ENCODE measurements at places on chromosomes 5 and 9.

GRCh38 chr5:119302449-119302848, 53.4 kb upstream of the TNFAIP8 start:
- DNase-seq, result no peak

DNA sequence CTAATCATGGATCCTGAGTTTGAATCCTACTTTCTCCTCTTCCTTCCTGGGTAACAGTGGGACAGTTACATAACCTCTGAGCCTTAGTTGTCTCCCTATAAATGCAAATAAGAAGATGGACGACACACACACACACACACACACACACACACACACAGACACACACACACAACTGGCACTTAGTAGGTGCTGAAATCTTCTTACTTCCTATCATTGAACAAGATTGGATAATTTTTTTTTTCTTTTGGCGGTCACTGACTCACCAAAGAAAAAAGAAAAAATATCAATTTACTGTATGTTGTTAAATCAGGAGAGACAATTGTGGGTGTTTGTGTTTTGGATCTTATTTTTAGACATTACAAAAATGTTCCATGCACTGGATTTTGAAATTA, 28.4 kb upstream of the TNFSF8 start:
- no peak for DNase-seq

GRCh38 chr9:121483049-121483448, 16.6 kb downstream of the GGTA1 start:
- DNase-seq, result no peak

GRCh38 chr5:14560091-14560595, 21.4 kb upstream of the OTULINL start:
- no peak for DNase-seq

- no peak for DNase-seq
Measured at GRCh38 chr9:128836509-128837145, 7.0 kb upstream of the SPOUT1 start.

DNA sequence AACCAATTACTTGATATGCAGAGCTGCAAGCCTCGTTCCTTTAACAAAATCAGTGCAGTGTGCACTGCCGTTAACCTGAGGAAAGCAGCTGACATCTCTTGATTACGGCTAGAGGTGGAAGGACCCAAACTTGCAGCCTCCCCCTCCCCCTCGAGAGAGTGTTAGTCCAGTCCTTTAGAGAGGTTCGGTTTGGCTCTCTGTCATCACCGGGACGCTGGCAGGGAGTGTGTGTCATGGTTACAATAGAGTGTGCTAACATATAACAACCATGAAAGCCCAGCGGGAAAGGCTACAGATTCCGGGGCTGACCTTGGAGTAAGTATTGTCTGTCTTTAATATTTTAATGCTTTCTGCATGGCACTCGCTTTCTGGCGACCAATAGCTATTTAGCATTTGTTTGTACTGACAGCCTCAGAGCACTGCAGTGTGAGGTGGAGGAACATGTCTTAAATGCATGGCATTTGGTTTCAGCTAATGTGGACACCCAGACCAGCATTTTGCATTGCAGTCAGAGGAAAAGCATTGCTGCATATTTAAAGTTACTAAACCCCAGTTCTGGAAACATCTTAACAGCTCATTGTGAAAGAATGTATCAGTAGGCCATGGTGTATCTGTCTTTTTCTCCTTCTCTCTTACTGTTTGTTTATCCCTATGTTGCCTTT, 237.5 kb downstream of the CD180 start:
- no peak for DNase-seq

GRCh38 chr5:24177821-24178220, 467.0 kb downstream of the CDH10 start:
- DNase-seq, result no peak

DNA sequence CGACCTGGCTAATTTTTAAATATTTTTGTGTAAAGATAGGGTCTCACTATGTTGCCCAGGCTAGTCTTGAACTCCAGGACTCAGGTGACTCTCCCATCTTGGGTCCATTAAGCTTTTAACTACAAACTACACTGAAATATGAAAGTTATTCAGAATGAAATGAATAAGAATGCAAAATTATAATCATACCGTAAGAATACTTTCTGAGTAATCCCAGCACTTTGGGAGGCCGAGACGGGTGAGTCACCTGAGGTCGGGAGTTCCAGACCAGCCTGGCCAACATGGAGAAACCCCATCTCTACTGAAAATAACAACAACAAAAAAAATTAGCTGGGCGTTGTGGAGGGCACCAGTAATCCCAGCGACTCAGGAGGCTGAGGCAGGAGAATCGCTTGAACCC, 1.1 kb upstream of the ORM1 start:
- DNase-seq, result no peak

- DNase-seq, result peak; percentile 64
Measured at GRCh38 chr5:151742870-151743294, 15.5 kb downstream of the ATOX1 start.

DNA sequence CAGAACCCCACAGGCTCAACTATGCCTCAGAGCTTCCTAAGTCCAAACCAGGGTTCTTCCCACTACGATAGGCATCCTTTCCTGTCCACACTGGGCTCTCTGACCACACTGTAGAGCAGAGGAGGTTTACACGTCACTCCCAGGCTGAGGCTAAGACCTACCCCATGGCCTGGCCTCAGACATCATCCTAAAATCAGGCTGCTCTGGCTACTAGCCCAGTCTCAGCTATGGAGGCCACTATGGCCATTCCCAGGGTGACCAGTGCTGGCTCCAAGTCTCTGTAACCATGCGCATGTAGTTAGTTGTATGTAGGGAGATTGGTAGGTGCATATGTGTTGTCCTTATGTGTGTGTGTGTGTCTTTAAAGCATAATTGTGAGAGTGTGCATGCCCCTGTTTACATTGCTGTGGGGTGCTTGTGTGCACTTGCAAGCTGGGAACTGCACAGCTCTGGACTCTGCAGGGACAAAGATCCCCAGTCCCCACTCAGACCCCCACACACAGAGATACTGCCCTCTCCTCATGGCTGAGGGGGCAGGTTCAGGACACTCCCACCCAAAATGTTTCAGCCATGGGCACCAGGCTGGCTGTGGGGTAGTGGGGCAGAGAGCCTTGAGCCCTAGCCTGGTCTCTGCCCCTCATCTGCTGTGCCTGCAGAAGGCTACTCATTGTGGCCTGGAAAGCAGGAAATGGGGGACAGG, 12.3 kb downstream of the PDLIM4 start:
- DNase-seq, result no peak

DNA sequence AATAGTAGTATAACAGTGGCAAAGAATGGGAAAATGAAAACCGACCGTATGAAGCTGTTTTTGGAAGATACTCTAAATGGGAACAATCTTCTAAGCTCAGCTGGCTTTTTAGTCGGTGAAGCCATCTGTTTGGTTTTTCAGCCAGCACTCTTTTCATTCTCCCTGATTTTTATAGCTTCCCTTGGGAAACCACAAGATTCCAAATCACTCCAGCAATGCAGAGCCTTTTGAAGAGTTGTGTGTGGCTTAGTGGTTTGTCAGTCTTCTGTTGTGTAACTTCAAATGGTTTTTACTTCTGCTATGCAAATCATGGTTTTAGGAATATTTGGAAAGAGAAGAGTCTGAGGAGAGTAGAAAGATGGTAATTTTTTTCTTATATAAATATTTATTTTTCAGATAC, 180.7 kb downstream of the KDM4C start:
- no peak for DNase-seq

- DNase-seq, result no peak
Measured at GRCh38 chr9:73863924-73864323, 633.2 kb upstream of the RORB start.

DNA sequence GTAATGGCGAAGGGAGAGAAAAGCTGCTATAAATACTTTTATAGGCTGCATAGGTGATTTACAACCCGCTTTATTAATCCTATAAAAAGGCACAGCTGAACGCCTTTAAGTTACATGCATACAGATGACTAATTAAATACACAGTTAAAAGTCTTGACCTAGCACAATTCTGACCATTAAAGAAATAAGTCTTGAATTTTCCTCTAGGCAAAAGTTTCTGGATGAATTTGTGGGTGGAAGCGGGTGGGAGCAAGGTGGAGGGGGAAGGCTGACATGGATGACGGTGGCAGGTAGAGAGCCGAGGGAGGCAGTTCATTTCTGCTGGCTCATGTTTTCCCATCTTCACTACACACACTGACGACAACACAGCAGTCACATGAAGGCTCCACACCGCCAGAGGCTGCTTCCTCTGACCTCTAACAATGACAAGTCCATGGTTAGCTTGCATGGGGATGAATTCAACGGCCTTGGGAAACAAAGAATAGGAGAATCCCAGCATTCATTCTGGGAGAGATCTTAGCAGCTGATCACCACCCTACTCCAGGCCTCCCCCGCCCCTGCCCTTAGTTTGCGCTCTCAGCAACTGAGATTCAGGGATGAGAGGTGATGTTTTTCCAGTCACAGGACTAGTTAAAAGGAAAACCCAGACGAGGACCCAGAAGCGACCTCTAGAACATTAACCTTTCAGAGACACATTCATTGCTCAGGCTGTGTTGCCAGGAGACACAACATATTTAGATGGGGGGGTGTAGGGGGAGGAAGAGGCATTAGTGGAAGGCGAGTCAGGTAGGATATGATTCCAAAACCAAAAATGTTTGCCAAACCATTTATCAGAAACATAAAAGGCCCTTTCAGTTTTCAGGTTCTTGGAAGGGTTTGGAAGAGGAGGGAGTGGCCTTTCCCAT, 329.3 kb downstream of the PIK3R1 start:
- DNase-seq, result no peak

GRCh38 chr5:33892620-33893137, 889 bp upstream of the ADAMTS12 start:
- DNase-seq, result no peak

GRCh38 chr9:127915801-127916719, 781 bp downstream of the ST6GALNAC4 start:
- no peak for DNase-seq

- DNase-seq, result no peak
Measured at GRCh38 chr9:72193478-72193881, 44.2 kb downstream of the GDA start.

DNA sequence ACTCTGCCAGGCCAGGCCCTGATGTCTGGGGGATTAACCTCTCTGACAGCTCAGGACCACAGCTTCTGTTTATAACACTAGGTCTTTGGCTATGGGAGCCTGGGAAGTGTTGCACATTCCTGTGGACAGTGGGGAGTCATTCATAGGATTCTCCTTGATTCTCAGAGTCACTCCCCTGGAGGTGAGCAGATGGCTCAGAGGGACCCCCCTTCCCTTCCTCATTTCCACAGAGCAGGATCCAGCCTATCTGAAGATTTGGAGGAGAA, 60.2 kb downstream of the NRG2 start:
- no peak for DNase-seq

DNA sequence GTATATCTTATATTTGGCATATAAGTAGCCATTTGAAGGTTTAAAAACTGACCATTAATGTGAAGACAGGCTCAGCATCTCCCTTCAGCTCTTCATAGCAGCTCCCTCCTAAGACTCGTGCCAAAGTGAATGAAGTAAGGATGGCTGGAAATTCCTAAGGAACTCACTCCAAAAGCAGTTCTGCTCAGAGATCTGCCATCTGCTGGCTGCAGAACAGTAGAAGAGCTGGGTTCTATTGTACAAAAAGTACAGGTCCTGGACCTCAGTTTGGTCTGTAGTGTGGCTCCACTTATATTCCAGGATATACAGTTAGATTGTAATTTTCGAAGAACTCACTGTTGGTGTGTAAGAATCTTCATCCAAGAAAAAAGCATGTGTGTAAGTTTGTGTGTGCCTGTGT, 104.9 kb upstream of the RUSC2 start:
- DNase-seq, result no peak

DNA sequence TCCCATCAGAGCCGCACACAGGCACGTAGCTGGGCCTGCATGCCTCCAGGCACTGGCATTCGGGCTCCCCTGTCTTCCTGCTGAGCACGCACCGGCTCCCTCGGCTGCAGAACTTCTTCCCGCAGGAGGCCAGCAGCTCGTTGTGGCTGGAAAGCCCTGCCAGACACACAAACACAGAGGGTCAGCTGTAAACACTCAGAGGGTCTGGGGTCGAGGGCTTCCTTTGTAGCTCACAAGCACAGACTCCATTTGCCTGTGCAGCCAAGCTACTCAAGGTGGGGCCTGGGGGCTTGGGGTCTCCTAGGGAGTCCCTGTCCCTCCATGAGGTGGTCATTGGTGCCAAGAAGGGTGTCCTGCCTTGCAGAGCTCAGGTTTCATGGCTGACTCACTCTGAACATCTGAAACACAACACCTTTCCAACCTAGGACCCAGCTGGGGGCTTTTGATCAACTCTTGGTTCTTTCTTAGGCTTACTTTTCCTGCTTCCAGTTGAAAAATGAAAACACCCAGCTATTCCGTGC, 211.4 kb downstream of the FSTL4 start:
- no peak for DNase-seq

GRCh38 chr5:17272111-17272510, 54.7 kb downstream of the BASP1 start:
- no peak for DNase-seq

DNA sequence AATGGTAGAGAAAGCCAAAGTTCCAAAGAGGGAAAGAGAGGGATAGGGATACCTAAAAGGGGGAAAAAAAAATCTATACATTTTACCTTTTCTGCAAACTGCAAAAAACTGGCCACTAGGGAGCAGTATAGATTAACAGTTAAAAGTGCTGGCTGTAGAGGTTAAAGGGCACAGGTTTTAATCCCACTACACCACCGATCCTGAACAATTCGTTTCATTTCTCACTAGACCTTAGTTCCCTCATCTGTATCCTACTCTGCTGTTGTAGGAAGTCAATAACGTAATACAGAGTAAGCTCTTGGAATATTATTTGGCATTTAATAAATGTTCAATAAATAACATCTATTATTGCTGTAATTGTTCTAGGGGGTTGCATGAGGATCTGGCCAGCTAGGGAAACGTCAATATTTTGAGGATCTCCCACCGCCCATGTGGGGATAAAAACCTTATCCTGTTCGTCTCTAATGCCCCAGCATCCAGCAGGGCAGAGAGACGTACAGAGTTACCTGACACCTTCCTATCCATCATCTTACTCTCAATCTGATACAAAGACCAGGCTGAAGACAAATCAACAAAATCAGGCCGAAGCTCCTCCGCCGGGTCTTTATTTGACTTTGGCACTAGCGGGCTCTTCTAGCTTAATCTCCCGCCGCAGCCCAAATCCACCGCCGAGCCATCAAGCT, 757 bp downstream of the CDC26 start:
- peak; percentile 73 for DNase-seq

- DNase-seq, result peak; percentile 74
Measured at GRCh38 chr9:34589636-34590380, at the start of gene CNTFR. TSS of gene CNTFR (minus strand) at chr9:34589724. CDS start at chr9:34568981, 20,743 bp downstream.

GRCh38 chr5:80037366-80037765, 2.2 kb downstream of the THBS4 start:
- DNase-seq, result no peak

GRCh38 chr5:159257007-159257406, 6.1 kb upstream of the UBLCP1 start:
- DNase-seq, result no peak

GRCh38 chr9:91451431-91452270, 28.0 kb upstream of the NFIL3 start:
- DNase-seq, result no peak

- DNase-seq, result no peak
Measured at GRCh38 chr5:149438711-149439132, 59.6 kb upstream of the IL17B start.

- no peak for DNase-seq
Measured at GRCh38 chr9:113222482-113222841, 1.1 kb downstream of the SLC31A1 start.

- no peak for DNase-seq
Measured at GRCh38 chr9:23581931-23582330, 244.1 kb downstream of the ELAVL2 start.

GRCh38 chr5:171386006-171386671, 1.5 kb upstream of the NPM1 start:
- DNase-seq, result no peak
